ENCODE measurements at places on chromosomes 3 and 15.
A peak's percentile ranks its signal among the peaks of the same experiment; 100 is the strongest.

DNA sequence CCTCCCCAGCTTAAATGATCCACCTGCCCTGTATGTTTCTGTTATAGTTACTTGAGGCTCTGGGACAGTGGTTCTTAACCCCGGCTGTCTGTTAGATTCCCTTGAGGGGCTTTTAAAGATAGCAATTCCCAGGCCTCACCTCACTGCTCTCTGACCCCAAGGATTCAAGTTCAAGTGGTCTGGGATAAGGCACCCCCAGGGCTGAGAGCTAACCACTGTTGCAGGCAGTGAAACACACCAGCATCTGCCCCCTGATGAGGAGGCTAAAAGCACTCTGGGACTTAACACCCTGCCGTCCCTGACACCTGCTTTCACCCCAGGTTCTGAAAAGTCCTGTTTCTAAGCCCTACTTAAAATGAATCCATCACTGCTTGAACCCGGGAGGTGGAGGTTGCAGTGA lies 103.7 kb downstream of the LRRK1 start:
- no peak for DNase-seq

- no peak for DNase-seq
Measured at GRCh38 chr3:159429702-159430101, 558.9 kb upstream of the IL12A start.

GRCh38 chr3:197736010-197736490 lies 654 bp downstream of the RUBCN start:
- peak; percentile 53 for DNase-seq

- no peak for DNase-seq
Measured at GRCh38 chr3:60399292-60399691, 852.0 kb downstream of the FHIT start.

DNA sequence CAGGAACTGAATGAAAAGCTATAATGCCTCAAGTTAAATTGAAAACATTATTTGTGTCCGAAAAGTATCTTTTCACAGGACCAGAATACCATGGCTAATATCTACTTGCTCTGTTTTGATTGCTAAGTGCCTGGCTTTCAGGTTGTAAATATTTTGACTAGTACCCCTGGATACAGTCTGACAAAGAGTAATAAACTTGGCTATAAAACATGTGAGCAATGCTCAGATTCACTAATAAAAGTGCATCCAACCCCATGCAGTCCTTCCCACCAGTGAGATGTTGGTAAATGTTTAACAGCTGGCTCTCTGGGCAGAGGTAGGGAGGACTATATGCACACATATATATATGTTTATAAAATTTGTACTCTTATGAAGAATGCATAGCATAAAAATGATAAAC lies 281.8 kb upstream of the TGFBR2 start:
- DNase-seq = no peak

GRCh38 chr3:155179437-155179827 lies 99.3 kb downstream of the MME start:
- no peak for DNase-seq

- no peak for DNase-seq
Measured at GRCh38 chr3:118543832-118544231, 490.8 kb downstream of the IGSF11 start.

DNA sequence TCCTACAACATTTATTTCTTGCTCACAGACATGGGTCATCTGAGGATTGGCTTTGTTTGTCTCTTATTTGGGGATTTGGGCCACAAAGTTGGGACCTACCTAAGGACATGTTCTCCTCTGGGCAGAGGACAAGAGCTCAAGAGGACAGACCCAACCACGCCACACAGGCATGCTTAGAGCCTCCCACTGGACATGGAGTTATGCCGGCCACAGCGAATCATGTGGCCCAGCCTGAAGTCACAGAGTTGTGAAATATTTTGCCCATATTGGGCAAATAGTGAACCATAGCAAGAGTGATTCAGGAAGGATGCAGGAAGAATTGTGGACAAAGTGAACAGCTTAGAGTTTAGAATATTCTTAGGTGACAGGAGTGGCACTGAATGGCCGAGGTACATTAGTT lies 9.9 kb downstream of the TRAK1 start:
- DNase-seq = no peak

DNA sequence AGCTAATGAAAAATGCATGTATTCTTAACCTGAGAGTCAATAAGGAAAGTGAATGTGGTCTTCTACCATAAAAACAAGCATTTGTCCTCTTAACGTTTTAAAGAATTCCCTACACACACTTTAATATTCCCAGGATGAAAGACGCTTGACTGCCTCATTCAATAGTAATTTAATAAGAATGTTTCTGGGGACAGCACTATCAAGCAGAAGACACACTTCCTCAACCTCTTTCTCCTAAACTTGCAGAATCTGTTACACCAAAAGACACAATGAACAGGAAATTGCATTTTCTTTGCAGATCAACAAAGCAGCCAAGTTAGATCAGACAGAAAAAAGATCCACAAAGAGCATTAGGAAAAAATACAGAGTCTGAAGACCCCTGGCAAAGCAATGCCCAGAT lies 97.7 kb downstream of the PLCH1 start:
- DNase-seq = no peak

GRCh38 chr3:42823351-42823750 lies 14.1 kb downstream of the ACKR2 start:
- no peak for DNase-seq

GRCh38 chr15:72200395-72201237 lies 3.0 kb upstream of the GRAMD2A start:
- no peak for DNase-seq

GRCh38 chr3:117580806-117581205 lies 871.2 kb downstream of the TUSC7 start:
- DNase-seq = no peak

DNA sequence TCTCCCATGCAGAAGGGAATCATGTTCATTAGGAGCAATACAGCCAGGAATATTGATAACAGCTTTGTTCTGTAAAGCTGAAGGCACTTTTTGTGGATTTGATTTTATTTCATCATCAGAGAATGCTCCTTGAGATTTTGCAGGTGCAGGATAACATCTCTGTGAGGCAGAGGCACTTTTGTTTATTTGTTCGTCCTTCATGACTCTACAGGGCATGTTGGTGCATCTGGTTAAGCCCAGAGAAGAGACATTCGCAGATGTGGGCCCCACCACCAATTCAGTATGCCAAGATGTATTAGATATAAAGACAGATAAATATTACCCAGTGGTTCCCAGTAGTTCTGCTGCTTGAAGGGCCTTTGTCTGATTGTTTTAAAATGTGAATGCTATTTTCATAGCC lies 368.1 kb upstream of the SEMA6D start:
- no peak for DNase-seq

DNA sequence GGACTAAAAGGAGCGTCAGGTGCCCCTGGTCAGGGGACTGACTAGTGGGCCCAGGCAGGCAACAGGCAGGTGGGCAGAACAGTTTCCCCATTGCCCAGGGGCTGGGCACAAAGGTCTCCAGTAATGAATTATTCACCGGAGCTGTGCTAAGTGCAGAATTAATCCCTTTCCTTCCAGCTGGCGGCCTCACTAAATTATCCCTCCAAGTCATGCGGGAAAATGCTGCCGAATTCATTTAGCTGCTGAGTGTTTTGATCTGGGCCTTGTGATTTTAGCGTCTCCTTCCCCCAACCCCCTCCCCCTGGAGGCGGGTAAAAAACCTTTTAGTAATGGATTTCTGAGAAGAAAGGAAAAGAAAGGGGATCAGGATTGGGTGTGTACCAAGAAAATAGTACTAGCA lies 47.2 kb downstream of the CCDC33 start:
- DNase-seq = no peak

DNA sequence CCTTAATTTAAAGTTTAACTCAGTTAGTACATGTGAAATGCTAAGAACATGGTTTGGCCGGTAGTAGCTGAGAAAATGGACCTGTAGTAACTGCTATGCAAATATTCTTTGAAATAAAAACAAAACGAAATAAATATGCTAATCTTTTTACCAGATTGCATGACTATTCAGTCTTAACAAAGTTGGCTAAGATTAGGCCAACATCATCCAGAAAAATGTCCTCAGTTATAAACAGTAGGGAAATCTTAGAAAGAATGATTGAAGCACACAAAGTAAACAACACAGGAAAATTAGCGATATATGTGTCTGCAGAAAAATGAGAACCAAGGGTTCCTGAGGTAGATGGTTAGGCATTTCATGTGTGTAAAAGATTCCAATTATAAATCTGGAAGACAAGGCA lies 832.1 kb downstream of the TUSC7 start:
- no peak for DNase-seq

DNA sequence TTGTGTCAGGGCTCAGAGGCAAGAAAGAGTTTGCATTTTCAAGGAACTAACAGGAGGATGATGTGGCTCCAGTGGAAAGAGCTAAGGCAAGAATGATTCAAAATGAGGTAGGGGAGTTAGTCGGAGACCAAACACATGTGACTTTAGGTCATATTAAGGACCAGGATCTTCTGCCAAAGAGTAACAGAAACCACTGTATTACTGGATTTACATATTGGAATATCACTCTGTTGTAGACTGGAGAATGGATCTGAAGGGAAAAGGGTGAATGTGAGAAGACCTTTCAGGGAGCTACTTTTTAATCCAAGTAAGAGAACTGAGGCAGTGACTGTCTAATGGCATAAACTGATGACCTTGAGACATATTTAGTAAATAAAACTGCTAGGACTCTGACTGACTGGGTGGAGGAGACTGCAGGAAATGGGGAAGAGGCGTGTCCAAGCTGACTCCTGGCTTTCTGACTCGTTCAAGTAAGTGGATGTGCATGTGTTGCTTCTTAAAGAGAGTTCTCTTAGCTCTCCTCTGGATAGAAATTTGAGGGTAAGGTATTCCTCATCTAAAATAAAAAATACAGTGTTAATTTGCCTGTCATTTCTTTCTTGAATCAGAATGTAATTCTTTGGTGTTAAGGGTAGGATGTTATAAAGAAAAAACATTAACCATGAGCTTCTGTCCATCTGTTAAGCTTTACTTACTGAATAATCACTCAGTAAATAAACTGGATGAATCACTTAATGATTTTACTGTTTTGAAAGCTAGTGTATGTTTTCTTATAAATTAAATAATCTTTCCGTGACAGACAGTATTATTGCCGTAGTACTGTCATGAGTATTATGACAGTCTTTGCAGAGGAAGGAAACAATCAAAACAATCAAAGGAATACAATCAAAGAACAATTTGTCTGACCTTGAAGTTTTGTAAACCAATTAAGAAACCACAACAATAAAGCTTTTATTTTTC lies 58.3 kb upstream of the CFAP20DC start:
- no peak for DNase-seq

DNA sequence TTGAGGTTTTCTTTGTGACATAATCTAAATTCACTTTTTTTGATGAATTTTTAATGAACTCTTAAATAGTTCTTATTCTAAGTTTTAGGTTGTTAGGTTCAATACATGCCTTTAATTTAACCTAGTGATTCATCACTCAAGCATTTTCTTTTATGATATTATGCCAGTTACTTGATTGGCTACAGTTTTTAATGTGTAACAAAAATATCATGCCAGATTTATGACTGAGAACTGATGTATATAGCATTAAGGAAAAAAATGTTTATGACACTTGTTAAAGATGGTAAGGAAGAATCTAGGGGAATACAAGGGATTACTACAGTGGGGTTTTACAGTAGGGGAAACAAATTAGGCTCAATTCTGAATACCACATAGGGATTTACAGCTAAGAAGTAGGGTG lies 103.1 kb downstream of the VGLL3 start:
- DNase-seq = no peak

DNA sequence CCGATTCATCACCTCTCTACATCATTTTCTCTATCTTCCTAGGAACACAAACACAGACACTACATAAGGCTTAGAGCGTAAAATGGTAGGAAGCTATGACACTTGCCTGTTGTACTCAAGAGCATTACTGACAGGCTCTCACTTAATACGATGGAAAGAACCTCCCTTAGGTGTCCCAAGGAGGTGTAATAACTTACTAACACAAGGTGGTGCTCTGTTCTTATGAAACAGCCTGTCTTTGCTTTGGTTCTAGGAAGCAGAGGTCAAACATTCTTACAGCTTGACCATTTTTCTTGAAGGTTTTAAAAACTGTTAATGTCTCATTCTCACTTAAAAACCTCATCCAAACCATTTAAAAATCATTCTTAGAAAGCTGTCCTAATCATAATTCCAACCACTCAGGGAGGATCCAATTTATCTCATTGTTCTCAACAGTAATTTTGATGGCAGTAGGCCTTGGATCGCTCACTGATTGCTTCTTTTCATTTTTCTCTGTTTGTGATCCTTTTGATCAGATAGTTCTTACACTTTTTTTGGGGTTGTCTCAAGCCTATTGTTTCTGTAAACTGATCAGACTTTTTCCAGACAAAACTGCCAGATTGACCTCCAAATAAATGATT lies 317.8 kb upstream of the AGTR1 start:
- DNase-seq = no peak

DNA sequence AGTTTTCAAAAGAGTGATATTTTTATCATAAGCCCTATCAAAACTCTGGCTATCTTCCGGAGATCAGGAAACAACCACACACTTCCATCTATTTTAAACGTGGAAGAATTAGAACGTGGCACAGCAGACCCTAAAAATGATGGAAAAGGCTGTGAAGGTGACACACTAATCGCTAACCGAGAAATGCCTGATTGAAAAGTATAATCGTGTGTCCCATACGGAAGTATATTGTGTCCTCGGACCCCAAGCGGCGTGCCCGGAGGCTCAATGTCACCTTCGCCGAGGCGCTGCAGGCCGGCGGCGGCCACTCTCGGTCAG lies 642 bp downstream of the COX5A start:
- no peak for DNase-seq

- no peak for DNase-seq
Measured at GRCh38 chr15:88803241-88803919, at the start of gene ACAN. ACAN (plus strand) TSS chr15:88803436; CDS start chr15:88836207, 32,771 bp downstream.

GRCh38 chr3:157148196-157148889 lies 11.6 kb downstream of the CCNL1 start:
- DNase-seq = no peak

DNA sequence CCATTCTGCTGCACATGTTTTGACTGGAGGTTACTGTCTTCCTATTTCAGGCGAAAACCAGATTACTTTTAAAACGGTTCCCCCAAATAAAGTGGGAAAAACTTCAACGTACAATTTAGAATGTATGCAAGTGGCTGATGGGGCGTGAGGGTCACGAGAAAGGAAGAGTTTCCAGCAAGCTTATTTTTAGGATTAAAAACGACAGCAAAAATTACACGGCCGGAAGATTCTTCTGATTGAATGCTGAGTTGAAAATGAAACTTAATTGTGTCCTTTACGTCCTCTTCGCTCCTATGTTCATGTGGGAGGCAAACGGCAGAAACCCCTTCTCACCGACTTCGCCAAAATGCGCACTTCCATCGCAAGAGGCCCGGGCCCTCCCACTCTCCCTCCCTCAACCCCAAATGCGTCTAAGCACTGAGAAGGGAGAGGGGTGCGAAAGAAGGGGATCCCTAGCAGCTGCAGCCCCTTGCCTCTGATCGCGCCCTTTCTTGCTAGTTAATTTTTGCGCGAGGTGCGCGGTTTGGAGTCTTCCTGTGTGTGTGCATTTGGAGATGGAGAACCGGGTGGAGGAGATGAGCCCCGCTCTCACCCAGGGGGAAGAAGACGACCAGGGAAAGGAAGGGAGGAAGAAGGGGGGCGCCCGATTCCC lies 656 bp downstream of the CD47 start:
- peak; percentile 58 for DNase-seq

GRCh38 chr15:47724346-47724745 lies 7.0 kb downstream of the SEMA6D start:
- DNase-seq = no peak
